MM.1S (cell line): ENCODE measurements at places on chromosomes 16 and 17.
A peak's percentile ranks its signal among the peaks of the same experiment; 100 is the strongest.

GRCh38 chr17:80437532-80437931 is 22.6 kb downstream of the ENDOV start:
- H3K27ac ChIP-seq, result no peak overlapping the region
- peaks cover 91% of the 10 kb centered on the region for H3K27me3 ChIP-seq
- DNase-seq, result no peak
- no peaks in the 10 kb centered on the region for H3K4me1 ChIP-seq
- no peak overlapping the region for H3K4me3 ChIP-seq

DNA sequence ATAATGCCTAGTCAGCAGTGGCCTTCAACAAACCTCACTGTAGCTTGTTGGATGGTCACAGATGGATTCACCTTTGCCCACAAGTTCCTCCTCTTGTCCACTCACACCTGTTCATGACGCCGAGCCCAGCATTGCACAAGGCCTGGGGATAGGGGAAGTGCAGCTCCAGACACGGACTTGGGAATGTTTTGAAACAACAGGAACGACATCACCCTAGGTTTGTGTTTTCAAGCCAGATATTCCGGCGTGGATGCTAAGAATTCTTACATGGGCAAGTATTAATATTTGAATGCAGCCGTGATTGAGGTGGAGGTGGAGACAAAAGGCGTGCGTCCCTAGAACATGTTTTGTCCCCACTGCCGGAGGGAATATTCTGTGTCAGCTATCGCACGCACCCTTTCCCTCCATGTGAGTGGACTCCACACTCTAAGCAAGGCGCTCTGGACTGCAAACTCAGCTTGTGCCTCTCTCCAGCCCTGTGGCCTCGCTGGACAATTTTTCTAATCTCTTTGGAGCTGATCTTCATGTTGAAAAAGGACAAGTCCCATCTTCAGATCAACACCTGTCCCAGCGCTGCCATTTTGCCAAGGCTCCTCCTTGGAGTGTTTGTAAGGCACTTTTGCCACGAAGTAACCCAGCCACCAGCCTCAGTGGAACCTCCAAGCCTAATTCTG is 2.0 kb upstream of the BANP start:
- no peak overlapping the region for H3K4me3 ChIP-seq
- 0 out of 2 replicates have a peak, but pooled peaks cover 2% of the 10 kb centered on the region for H3K4me1 ChIP-seq
- DNase-seq, result no peak
- H3K27me3 ChIP-seq, result no peaks in the 10 kb centered on the region
- no peaks in the 10 kb centered on the region for H3K36me3 ChIP-seq

DNA sequence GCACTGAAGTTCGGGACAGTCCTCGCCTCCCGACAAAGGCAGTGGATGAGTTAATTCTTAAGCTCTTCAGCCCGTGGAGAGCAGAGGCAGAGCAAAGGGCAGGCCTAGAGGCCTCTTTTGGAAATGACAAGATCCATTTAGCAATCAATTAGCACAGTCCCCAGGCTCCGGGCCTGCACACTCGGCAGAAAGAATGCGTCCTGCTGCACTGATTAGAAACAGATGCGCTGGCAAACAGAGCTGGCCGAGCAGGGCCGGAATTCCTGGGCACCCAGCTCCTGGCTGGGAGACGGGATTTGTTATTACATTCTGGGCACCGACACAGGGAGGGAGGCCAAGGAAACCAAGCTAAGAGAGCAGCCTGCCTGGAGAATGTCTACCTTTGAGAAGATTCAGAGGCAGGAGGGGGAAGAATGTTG is 162.9 kb downstream of the COPRS start:
- no peak overlapping the region for H3K4me3 ChIP-seq
- DNase-seq, result no peak
- no peak overlapping the region for H3K27ac ChIP-seq

GRCh38 chr16:2950773-2951172 is 13.3 kb upstream of the KREMEN2 start:
- no peaks in the 10 kb centered on the region for H3K36me3 ChIP-seq
- peaks cover 22% of the 10 kb centered on the region for H3K4me1 ChIP-seq
- no peak for DNase-seq
- H3K27ac ChIP-seq, result no peak overlapping the region
- H3K27me3 ChIP-seq, result no peaks in the 10 kb centered on the region

- peaks cover 24% of the 10 kb centered on the region for H3K4me1 ChIP-seq
- H3K27ac ChIP-seq, result peak overlapping the region; percentile 100
- peak overlapping the region; percentile 63 for H3K4me3 ChIP-seq
- peaks cover 30% of the 10 kb centered on the region for H3K36me3 ChIP-seq
Measured at GRCh38 chr16:56931271-56931891, 561 bp upstream of the HERPUD1 start.

GRCh38 chr16:31085873-31086628 is 2.7 kb downstream of the PRSS53 start:
- H3K4me1 ChIP-seq, result no peaks in the 10 kb centered on the region
- no peak overlapping the region for H3K4me3 ChIP-seq
- no peak overlapping the region for H3K27ac ChIP-seq

DNA sequence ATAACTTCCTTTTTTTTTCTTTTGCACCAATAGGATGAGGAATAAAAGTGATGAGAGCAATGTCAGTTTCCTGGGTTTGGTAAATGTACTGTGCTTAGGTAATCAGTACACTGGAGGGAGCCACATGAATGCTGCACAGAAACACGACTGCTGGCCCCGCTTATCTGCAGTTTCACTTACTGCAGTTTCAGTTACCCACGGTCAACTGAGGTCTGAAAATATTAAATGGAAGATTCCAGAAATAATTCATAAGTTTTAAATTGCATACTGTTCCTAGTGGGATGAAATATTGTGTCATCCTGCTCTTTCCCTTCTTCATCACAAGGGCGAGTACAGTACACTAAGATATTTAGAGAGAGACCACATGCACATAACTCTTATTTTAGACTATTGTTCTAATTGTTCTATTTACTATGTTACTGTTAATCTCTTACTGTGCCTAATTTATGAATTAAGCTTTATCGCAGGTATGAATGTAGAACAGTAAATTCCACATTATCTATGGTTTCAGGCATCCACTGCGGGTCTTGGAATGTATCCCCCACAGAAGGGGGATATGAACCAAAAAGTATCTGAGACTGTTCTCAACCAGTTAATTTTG is 6.4 kb upstream of the LGALS3BP start:
- no peaks in the 10 kb centered on the region; the same call in 1 of the 2 replicates for H3K36me3 ChIP-seq
- peak; percentile 70 for DNase-seq
- no peaks in the 10 kb centered on the region for H3K27me3 ChIP-seq
- peak overlapping the region; percentile 41; the same call in 1 of the 2 replicates for H3K27ac ChIP-seq
- peak overlapping the region; percentile 48 for H3K4me3 ChIP-seq

DNA sequence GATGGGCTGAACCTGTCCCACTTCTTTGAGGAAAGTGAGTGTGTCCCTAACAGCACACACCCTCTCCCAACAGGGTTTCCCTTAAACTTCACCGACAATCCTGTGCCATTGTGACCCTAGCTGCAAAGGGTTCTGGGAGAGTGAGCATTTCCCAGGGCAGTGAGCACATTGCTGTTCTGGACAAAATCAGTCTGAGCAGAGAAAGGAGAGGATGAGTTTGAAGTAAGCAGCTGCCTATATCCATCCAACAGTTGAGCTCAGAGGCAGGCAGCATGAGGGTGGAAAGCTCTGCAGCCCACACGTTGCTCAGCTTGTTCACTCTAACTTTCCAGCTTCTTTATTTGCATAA is 296.5 kb upstream of the MAF start:
- H3K27ac ChIP-seq, result no peak overlapping the region
- no peaks in the 10 kb centered on the region for H3K27me3 ChIP-seq
- no peaks in the 10 kb centered on the region for H3K36me3 ChIP-seq
- H3K4me1 ChIP-seq, result no peaks in the 10 kb centered on the region
- no peak for DNase-seq
- no peak overlapping the region for H3K4me3 ChIP-seq

- H3K4me1 ChIP-seq, result no peaks in the 10 kb centered on the region
- DNase-seq, result peak; percentile 17
- H3K36me3 ChIP-seq, result no peaks in the 10 kb centered on the region
Measured at GRCh38 chr16:30934827-30935557, 11.6 kb downstream of the FBXL19 start.

DNA sequence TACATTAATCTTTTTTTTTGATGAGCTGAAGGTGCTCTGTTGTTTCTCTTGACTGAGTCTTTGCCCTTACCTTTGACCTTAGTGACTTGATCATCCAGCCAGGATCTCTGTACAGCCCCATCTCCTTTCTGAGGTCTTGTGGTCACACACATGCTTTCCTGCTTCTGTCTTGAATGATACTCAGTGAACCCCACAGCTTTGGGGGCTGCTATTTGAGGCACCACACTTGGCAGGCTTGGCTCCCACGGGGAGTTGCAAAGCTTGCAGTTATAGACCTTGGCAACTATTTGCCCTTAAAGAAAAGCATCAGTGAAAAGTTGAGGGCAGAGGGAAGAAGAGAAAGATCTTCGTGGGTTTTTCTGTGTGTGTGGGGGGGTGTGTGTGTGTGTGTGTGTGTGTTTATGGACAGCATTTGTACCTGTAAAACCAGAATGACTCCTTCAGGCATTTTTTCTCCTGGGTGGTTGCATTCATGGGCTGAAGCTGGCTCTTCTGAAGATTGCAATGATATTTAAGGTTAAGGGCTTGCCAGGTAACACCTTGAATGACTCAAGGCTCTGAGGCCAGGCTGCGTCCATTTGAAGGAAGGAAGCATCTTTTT is 101.6 kb downstream of the MSI2 start:
- H3K36me3 ChIP-seq, result no peaks in the 10 kb centered on the region
- H3K27ac ChIP-seq, result peak overlapping the region; percentile 97
- peaks cover 71% of the 10 kb centered on the region for H3K4me1 ChIP-seq

DNA sequence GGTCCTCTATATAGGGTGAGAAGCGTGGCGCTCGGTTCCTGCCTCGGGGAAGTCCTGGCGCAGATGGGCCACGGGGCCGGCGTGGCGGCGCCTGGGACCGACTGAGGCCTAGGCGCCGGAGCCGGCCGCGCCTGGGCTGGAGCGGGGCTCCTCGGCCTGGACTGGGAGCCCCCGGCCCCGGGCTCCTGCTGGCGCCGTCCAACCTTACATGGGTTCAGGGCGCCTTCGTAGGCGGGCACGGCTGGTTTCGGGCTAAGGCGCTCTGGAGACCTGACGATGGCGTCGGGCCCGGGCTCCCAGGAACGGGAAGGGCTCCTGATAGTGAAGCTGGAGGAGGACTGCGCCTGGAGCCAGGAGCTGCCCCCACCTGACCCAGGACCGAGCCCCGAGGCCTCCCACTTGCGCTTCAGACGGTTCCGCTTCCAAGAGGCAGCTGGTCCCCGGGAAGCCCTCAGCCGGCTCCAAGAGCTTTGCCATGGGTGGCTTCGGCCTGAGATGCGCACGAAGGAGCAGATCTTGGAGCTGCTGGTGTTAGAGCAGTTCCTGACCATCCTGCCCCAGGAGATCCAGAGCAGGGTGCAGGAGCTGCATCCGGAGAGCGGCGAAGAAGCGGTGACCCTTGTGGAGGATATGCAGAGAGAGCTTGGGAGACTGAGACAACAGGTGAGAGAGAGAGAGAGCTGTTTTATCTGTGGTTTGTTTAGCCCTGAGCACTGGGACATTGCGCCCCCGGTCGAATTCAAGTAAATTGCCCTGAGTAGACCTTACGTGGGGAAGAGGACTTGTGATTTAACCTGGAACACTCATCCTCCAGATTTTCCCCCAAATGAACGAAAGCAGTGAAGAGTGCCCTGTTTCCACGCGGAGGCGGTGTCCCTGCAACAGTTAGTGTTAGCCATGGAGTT is 504 bp downstream of the ZNF263 start:
- H3K4me1 ChIP-seq, result no peaks in the 10 kb centered on the region
- DNase-seq, result no peak
- H3K36me3 ChIP-seq, result peaks cover 11% of the 10 kb centered on the region
- peak overlapping the region; percentile 74 for H3K4me3 ChIP-seq

DNA sequence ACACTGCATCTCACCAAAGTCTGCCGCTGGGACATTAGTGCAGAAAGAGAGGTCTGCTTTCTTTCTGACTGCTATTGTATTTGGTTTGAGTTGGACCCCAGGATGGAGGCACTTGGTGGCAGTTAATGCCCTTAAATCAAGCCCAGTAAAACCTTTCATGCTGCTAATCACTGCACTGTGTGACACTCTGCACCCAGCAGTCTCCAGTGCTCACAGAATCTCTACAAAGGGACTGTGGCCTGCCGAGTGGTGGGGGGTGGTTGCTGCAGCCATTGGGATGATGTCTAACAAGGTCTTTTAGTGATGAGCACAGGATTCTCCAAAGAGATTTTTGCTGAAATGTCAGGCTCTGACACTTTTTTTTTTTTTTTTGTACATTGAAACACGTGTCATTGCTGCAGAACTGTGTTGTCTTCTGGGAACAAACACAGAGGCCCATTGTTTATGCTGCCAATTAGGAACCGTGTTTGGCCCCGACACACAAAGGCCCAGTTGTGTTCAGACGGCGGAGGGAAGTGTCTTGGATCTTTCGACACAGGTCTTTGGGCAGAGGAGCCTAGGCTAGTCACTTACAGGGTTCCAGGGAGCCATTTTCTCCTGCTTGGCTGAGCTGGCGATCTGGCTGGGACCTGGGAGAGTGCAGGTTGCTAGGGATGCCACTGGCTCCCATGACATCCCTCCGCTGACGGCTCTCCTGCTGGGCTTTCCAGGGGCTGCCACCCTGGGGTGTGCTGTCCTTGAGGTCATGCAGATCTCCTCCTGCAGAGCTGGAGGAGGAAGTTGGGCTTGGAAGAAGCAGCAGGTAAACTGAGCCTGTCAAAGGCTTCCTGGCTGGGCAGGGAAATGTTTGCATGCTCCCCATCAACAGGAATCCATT is 16.2 kb upstream of the TNRC6C start:
- H3K27me3 ChIP-seq, result peaks cover 88% of the 10 kb centered on the region
- H3K36me3 ChIP-seq, result no peaks in the 10 kb centered on the region
- no peak overlapping the region for H3K27ac ChIP-seq
- no peaks in the 10 kb centered on the region for H3K4me1 ChIP-seq

DNA sequence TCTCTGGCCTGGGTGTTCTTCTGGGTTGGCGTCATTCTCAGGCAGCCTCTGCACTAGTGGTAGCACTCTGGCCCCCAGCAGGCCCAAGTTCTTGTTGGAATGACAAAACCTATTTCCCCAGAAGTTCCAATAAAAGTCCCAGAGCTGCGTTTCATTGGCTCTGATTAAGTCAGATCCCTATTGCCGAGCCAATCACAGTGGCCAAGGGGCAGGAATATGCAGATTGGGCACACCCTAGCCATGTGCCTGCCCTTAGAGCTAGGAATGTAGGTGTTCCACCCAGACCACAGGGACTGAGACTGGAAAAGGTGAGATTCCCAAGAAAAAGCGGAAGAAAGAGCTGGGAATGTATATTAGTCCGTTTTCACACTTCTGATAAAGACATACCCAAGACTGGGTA is 44.9 kb upstream of the POLR3E start:
- H3K36me3 ChIP-seq, result no peaks in the 10 kb centered on the region
- H3K27ac ChIP-seq, result no peak overlapping the region
- H3K4me1 ChIP-seq, result no peaks in the 10 kb centered on the region

DNA sequence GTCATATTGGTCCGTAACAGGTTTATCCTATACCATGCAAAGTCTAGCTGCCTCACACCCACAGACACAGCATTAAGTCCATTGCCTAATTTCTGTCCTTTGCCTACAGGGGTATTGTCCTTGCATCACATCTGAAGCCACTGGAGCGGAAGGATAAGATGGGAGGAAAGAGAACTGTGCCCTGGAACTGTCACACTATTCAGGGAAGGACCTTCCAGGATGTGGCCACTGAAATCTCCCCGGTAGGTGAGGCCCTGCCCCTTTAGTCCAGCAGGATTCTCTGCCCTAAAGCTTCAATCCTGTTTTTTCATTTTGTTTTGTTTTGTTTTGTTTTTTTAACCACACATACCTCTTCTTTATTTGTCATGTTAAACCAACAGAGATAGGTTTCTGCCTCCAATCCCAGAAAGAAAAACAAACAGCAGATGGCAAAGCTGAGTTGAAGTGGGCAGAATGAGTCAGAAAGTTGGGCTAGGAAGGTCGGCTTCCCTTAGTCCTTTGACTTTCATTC is 2.2 kb upstream of the EFTUD2 start:
- peaks cover 53% of the 10 kb centered on the region for H3K27me3 ChIP-seq
- H3K27ac ChIP-seq, result no peak overlapping the region
